Upper lobe of left lung (tissue), 6 donors: ENCODE measurements at places on chromosomes 2 and 18.

- no peak for DNase-seq
These were observed 463.2 kb upstream of the CDH7 start for GRCh38 chr18:65287652-65288051.

DNA sequence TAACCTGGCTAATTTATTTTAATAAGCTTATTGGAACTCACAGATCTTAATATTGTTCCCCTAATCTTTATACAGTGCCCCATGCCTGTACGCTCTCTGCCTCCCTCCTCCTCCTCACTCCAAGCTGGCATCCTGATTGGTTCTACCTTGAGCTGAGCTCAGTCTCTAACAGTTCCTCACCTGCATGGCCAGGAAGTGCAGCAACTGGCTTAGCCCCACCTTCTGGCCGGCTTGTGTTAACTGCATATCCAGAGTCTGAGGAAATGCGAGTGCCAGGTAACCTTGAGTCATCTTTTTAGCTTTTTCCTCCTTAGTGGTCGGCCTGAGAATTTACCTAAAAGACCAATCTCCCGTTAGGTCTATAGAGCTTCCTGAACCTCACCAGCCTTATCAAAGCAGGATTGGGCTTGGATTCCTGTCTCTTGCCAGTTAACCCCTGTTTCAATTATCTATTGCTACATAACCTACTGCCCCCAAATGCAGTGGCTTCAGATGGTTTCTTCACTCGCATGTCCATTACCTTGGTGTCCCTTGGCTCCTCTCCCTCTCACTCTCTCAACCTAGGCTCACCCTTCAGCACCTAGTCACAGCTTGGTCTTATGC is 89.5 kb upstream of the STK39 start:
- peak; percentile 74 for DNase-seq

- DNase-seq, result no peak
These were observed 555.2 kb upstream of the FANCL start for GRCh38 chr2:58796239-58796910.

DNA sequence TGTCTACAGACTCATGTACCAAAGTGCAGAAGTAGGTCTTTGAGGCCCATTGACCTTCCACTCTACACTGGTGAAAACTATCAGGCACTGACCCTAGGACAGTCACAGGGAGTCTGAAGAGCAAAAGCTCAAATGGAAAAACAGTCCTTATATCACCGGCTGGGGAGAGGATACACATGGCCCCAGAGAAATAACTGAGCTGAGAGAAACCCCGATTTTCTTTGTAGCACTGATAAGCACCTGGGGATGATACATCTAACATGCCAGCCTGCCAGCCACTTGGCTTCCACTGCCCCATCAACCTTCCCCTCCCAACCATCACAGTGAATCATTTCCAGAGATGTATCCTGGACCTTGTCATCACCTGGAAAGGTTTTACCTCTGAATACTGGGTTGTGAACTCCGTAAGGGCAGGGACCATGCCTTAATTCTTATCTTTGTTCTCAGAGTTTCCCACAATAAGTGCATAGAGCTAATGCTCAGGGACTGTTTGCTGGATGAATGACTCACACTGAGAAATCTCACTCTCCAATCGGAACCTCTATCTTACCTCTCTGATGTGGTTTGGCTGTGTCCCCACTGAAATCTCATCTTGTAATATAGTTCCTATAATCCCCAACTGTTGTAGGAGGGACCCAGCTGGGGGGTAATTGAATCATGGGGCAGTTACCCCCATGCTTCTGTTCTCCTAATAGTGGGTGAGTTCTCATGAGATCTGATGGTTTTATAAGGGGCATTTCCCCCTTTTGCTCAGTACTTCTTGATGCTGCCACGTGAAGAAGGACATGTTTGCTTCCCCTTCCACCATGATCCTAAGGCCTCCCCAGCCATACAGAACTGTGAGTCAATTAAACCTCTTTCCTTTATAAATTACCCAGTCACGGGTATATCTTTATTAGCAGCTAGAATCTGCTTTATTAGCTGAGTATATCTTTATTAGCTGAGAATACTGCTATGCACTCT is 37.1 kb downstream of the EVA1A start:
- DNase-seq, result no peak

- no peak for DNase-seq
These were observed 8.1 kb downstream of the KYNU start for GRCh38 chr2:142885543-142885942.

DNA sequence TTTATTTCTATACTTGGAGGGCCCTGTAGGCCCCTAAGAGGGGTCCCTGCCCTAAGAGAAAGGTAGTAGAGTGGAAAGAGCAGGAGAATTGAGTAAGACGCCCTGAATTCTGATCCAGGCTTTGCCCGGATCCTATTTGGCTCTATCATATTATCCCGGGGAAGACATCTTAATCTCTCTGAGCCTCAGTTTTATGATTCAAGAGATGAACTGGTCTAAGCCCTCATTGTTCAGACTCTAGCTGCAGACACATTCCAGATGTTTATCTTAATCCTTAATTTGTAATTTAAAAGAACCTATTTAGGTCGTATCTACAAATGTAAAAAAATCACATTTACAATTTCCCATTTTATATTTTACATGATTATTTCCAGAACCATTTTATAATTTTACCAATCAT is 220.1 kb downstream of the AGPS start:
- no peak for DNase-seq

DNA sequence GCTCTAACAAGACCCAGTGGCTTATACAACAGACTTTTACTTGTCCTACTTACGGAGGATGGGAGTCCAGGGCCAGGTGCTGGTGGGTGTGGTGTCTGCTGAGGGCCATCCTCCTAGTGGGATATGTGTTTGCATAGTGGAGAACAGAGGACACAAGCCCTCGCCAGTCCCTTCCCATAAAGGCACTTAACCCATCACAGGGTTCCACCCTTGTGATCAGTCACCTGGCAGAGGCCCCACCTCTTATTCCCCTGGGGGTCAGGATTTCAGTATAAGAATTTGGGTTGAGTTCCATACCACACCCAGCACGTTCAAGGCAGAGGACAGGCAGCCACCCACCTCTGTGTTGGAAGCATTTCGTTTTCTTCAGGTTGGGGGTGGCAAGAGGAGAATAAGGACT is 259.0 kb downstream of the AGAP1 start:
- DNase-seq, result no peak

- DNase-seq, result no peak
These were observed 130.4 kb downstream of the RNF144A start for GRCh38 chr2:7047661-7048060.
